ENCODE measurements at places on chromosomes 7 and 10.

- DNase-seq = no peak
Measured at GRCh38 chr7:19139706-19140327, 5.4 kb downstream of the FERD3L start.

DNA sequence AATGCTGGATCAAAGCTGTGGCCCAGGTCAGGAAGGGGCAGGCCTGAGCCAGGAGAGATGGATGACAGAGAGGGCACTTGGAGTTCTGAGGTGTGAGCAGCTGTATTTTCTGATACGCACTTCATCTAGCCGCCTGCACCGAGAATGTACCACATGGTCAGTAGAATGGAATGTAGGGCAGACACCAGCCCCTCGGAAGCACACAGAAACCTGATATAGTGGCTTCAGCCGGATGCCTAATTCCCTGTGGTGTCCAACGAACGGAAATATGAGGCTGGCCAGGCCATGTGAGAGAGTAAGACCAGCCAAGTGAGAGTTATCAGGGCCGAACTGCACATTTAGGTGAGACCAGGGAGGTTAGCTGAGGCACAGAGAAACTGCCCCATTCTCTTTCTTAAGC lies 46.7 kb upstream of the PLCE1 start:
- DNase-seq = no peak

DNA sequence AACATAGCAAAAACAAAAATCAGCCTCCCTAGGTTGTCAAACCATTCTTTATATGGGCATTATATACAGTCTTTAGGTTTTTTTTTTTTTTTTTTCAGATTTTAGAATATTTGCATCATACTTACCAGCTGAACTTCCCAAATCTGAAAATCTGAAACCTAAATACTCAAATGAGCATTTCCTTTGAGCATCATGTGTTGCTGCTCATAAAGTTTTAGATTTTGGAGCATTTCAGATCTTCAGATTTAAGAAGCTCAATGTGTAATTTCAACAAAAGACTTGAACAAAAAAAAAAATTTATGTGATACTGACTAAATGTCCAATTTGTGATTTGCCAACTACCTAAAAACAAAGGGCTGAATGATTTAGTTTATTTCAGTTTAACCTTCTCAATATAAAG lies 13.6 kb downstream of the FAM3C start:
- no peak for DNase-seq

DNA sequence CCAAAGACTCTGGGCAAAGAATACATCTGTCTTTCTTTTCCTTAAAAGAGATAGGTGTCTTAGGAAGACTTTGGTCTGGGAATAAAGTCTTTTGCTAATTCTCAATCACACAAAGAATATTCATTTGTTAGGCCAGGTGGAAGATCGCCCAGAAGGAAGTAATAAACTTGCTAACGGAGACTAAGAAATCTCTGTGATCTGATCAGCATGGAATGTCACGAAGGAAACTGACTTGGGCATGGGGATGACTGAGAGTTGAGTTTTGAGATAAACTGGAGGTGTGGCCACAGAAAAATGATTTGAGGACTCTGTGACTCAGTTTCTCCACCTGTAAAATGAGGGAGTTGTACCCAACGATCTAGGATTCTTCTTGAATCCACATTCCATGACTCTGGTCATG lies 161.1 kb upstream of the SVIL start:
- DNase-seq = no peak

DNA sequence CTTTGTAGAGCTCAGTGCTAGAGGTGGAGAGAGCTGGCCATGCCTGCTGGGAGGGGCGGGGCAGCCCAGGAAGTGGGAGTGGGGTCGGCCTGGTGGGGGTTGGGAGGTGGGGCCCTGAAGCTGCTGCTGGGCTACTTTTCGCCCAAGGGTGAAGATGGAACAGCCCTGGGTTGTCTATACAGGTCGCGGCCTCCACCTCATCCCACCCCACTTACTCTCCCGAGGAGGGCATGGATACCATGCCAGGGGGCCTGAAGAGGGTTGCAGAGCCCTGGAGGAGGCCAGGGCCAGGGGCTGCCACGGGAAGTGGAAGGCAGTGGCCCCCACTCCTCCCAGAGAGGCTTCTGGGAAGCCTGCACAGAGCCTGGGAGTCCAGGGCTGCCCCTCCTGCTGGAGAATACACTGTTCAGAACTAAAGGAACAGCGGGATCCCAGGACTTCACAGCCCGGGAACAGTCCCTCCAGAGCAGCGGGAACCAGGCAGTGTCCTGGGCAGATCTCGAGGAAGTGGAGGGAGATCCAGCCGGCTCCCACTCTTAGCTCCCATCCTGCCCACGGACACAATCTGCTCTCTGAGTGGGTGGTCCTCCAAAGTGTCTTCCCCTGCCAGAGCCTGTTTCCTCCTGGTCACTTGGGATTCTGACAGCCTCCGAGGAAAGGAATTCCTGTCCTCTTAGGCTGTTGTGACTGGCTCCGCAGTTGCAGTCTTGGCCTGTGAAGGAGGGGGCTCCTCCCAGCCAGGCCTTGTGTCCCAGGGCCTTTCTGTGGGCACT lies 23.5 kb downstream of the MAT1A start:
- no peak for DNase-seq

DNA sequence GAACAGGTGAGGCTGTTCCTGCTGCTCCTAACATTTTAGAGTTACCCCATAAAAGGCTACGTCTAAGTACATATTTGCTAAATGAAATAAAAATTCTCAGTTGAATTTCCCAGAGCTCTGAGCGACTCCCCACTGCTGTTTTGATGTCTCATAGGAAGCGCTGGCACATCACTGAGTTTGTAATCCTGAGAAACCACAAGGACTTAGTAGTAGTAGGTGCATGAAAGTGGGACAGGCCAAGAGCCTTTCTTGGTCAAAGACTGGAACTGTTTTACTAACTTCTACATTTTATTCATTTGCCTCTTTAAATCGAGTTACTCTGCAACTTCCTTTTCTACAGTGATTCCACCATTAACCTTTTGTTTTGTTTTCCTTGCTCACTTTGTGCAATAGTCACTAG lies 85.9 kb downstream of the XPNPEP1 start:
- no peak for DNase-seq

DNA sequence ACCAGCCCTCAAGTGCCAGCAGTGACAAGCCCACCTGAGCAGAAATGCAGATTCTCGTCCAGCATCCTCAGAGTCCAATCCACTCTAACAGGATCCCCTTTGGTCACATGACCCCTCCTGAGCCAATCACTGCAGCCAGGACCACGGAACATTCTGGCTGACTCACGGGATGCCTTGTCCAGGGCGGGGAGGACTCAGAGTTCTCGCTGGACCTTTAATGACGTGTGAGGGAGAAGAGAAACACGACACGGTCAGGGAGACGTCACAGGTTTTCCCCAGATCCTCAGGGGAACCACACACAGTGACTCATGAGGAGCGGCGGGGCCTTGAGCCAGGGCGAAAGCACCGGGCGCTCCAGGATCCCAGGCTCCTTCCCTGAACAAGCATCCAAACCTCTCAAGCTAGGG lies 155.7 kb downstream of the PTPRN2 start:
- DNase-seq = no peak

- no peak for DNase-seq
Measured at GRCh38 chr10:3647074-3647473, 137.9 kb downstream of the KLF6 start.

DNA sequence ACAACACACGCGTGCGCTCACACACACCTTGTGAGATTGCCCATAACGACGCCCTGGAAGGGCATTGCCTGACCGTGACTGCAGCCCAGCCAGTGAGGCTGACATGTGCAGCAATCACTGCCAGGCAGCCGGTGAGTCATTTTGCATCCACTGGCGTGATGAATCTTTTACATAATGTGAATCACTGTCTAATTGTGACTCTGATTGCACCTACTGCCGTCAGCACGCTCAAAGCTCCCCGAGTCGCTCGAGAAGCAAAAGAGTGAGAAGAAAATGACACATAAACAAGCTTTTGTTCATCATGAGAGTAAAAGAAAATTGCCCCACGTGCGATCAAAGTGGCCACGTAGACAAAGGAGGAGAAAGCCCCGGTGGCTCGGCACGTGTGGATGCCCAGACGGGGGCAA lies 117.4 kb upstream of the PFKP start:
- no peak for DNase-seq

GRCh38 chr7:99106411-99106810 lies 37.5 kb downstream of the SMURF1 start:
- DNase-seq = no peak

- DNase-seq = no peak
Measured at GRCh38 chr7:87628780-87629569, 777 bp downstream of the RUNDC3B start.

- DNase-seq = no peak
Measured at GRCh38 chr7:80981405-80981804, 62.6 kb upstream of the SEMA3C start.

DNA sequence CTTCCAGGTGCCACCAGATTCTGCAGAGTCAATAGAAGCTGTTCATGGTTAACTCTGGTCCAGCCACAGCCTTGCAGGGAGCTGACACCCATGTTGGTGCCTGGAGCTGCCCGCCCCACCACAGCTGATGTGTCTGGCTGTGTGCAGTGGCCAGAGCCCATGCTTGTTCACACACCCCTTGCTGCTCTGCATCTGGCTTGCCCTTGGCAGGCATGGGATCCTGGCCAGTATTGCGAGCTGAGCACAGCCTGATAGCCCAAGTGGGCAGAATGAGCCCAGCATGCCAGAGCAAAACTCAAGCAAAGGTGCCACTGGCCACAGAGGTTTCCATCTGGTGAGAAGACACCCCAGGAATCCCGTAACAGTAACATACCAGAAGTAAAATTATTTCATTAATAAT lies 843.6 kb downstream of the SORCS1 start:
- DNase-seq = no peak

DNA sequence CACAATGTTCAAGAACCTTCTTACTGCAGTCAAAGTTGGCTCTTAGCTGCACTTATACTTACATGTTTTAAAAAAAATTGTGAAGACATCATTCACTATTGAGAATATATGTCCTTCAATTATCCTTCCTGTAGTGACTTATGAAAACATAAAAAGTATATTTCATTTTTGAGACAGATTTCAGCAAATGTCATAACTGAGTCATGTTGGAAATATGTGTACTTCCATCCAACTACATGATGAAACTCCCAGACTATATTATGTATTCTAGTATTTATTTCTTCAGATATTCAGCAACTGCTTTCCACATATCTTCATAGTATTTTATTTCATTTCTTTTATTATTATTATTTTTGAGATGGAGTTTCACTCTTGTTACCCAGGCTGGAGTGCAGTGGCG lies 160.2 kb downstream of the ARHGAP12 start:
- DNase-seq = no peak

- no peak for DNase-seq
Measured at GRCh38 chr7:47091141-47091540, 490.8 kb downstream of the TNS3 start.

- DNase-seq = no peak
Measured at GRCh38 chr10:30825022-30825421, 195.5 kb upstream of the LYZL2 start.

GRCh38 chr10:103451091-103451813 lies 918 bp downstream of the CALHM2 start:
- DNase-seq = no peak

GRCh38 chr7:149689291-149689721 lies 84.1 kb downstream of the ZNF467 start:
- DNase-seq = no peak

DNA sequence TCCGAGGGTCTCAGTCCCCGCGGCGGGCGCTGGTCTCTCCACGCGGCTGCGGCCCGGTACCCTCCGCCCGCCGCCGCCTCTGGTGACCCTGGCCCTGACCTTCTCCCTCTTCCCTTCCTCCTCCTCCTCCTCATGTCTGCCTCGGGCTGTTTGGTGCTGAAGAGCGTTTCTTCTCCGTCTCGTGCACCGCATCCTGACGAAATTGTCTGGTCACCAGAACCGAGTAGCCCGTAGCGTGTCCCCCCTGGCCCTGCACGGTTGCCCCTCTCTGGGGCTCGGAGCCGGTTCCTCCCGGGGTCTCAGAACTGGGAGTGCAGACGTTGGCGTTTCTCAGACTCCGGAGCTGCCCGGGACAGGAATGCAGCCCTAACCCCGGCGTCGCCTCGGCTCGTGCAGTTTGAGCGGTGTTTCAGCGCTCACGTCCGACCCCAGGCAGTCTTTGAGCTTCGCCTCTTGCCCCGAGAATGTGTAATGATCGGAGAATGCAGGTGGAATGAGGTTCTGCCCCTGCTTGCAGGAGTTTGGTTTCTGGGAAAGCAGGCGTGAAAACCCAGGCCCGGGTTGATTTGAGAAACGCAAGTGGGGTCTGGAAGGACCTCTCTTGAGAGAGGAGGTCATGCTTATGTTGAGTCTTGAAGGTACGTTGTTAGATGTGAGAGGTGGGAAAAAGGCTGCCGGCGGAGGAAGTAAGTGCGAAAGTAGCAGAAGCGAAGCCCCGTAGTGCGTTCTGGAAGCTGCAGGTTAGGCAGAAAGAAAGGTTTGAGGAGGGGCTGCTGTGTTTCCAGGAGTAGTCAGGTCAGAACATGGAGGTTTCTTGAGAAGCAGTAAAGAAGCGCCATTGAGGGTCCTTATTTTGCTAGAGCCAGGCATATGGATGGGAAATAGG lies 743 bp downstream of the RBM17 start:
- DNase-seq = peak; percentile 15

DNA sequence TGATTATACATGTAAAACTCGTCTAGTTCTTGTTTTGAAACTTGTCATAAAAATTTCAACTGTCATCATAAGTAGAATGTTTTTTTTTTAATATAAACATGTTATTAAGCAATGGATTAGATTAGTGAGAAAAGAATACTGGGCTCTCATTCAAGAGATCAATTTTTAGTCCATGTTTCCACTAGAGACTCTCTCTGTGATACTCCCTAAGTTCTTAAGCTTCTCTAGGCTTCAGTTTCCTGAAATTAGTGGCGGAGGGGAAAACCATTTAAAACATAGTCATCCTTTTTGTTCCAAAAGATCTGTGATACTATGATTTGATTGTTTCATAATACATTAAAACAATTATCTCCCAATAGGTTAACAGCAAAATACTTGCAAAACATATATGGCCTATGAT lies 142.2 kb downstream of the AGMO start:
- no peak for DNase-seq

- no peak for DNase-seq
Measured at GRCh38 chr10:12397147-12397896, 48.0 kb downstream of the CAMK1D start.

DNA sequence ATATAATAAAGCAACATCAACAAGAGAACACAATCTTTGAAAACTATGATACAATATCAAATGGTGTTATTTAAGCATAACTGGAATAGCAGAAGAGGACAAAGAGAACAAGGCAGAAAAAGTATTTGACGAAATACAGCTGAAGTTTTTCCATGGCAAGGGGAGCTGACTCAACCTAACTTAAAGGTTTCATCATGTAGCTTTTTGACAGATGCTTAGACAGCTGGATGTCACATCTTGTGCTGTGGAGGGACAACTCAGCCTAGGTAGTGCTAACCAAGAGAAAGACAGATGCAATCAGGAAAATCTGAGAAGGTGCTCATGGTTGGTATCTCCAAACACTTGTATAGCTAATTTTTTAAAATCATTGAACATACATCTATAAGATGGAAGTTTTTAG lies 208.2 kb downstream of the TFEC start:
- DNase-seq = no peak

- DNase-seq = no peak
Measured at GRCh38 chr7:157703534-157704195, 366.9 kb downstream of the DNAJB6 start.

- no peak for DNase-seq
Measured at GRCh38 chr7:77661816-77662215, 34.4 kb upstream of the RSBN1L start.

Data from hematopoietic multipotent progenitor cell treated with erythropoietin and hydrocortisone succinate and interleukin-3 and kit ligand, for 15 days (in vitro differentiated cells).